Sigmoid colon (tissue), 7 donors: ENCODE measurements at places on chromosomes 7 and 10. TPM values are rescaled to one million over a fixed set of nuclear protein-coding genes. Genes with fewer than 3 reads are reported as not detected.

GRCh38 chr7:30429156-30429530 is 49.4 kb downstream of the NOD1 start:
- no peak for DNase-seq

GRCh38 chr7:138934367-138934766 is 46.8 kb downstream of the KIAA1549 start:
- no peak for DNase-seq

GRCh38 chr7:116708248-116708647 is 36.3 kb downstream of the MET start:
- no peak for DNase-seq

DNA sequence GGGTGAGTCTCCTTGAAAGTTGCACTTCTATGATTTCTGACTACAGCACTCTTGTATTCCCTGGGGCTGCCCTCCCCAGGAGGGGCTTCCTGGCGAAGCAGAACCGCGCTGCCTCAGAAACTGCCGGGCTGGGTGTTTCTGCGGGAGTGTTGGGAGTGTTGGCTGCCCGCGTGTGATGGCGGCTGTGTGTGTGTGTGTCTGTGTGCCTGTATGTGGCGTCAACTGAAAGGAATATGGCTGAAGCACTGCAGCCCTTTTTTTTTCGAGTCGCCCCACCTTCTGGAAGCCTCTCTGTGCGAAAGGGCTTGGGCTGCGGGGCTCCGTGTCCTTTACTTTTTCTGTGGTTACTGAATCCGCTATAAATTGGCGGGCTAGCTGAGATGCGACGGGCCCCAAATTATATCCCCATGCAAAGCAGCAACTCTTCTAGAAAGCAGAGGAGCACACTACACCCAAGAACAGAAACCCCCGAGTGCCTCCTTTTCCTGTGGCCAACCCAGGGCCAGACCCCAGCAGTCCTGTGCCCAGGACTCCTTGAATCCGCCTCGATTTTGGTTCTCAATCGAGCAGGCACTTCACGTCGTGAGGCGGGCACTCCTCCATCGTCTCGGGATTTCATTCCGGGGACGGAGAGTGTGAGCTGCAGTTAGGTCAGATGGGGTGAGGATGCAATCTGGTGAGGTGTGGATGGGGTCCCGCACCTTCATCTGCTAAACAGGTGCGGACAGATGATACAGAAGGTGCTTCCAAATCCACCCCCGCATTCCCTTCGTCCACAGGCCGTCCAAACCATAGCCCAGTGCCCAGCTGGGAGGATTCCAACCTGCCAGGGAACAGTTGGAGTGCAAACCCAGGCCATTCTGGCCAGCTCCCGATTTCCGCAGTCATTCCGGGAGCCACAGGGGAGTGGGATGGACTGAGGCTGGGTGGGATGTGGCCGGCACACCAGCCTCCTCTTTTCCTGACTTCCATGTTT is 22.5 kb upstream of the ZNF273 start:
- DNase-seq: peak; percentile 38

GRCh38 chr7:101598986-101599771 is 29.9 kb downstream of the MYL10 start:
- DNase-seq: no peak

- no peak for DNase-seq
Measured at GRCh38 chr7:34759477-34760125, 101.6 kb downstream of the NPSR1 start.

- DNase-seq: no peak
Measured at GRCh38 chr10:4698075-4698474, 127.9 kb upstream of the AKR1E2 start.

GRCh38 chr7:42017349-42017986 is 219.5 kb downstream of the GLI3 start:
- no peak for DNase-seq

GRCh38 chr7:55570939-55571338 is 1.4 kb downstream of the VOPP1 start:
- no peak for DNase-seq

GRCh38 chr10:80540618-80540980 is 2.9 kb downstream of the SH2D4B start:
- peak; percentile 30 for DNase-seq

- no peak for DNase-seq
Measured at GRCh38 chr7:50095634-50096033, 2.6 kb upstream of the ZPBP start.

DNA sequence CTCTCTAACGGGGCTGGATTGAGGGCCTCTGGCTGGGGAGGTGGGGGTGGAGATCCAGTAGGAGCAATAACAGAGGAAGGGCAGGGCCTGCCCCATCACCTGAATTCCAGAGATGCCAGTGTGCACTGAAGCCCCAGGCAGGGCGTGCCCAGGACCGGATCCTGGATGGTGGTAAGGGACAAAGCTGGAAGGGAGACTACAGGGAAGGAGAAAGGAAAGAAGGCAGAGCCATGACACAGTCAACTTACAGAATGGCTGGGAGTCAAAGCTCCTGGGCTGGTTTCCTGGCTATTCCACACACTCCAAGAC is 666 bp downstream of the TMEM139 start:
- no peak for DNase-seq

DNA sequence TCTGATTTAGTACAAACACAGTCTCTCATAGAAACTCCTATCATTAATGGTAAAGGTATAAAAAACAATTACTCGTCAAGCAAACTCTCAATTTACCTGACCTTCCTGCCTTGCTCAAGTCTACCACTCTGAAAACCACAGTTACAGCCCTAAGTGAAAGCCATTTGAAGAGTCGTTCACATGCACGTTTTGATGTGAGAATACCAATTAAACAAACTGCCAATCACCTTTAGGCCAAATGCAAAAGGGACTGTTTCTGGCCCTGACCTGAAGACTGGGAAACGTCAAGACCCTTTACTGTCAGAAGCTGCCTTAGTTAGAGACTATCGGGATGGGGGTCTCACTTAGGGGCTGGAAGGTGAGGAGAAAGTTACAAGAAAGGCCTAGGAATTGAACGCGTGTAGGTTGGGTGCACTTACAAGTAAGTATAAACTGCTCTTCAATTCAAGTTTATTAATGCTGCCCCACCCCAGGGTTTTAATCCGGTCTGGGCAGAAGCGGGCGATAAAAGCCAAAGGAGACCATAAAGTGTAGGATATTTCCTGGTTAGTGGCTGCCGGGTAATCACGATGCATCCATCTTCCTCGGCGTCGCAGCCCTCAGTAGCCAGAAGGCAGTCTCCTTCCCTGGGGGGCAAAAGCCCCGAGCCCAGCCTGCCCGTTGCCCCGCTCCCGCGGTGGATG is 935 bp downstream of the TM9SF3 start:
- no peak for DNase-seq

- DNase-seq: no peak
Measured at GRCh38 chr10:56472978-56473377, 111.9 kb upstream of the ZWINT start.

DNA sequence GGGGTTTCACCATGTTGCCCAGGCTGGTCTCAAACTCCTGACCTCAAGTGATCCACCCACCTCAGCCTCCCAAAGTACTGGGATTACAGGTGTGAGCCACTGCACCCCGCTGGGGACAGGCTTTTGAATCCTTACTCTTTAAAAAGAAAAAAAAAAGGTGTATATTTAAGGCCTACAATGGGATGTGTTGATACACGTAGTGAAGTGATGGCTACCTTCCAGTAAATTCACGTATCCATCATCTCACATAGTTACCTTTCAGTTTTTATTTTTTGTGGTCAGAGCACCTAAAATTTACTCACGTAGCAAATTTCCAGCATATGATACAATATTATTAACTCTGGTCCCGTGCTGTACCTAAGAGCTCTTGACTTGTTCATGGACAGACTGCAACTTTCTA is 119.5 kb upstream of the INSYN2A start:
- no peak for DNase-seq

DNA sequence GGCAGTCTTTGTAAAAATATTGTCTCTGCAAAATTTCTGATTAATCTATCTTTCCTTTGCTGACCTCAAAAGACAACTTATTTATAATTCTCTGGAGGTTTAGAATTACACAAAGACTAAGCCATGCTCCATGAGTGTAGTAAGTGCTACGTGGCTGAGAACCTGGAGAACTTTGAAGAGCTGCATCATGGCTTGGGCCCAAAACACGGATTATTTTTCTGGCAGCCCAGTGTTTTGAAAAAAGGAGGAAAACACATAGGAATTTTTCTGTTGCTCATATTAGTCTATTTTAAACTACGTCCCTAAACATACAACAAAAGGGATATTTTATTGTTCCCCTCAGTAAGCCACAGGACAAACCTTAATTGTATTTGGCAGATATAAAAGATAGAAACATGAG is 360.7 kb upstream of the MYO3A start:
- no peak for DNase-seq

DNA sequence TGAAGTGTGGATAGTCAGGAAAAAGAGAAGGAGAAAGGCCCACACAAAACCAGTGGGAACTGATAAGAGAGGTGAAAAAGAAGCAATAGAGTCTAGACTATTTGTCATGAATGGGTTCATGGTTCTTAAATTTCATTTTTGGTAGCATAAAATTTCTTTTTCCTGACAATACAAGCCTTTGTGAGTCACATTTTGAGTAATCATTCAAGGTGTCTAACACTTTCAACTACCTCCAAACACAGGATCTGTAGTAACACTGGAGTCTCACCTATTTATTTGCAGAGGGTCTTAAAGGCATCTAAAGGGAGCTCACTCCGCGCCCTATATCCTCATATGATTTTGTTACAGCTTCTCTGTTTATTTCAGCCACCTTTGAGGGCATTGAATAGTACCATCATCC is 96.0 kb downstream of the SAMD9 start:
- DNase-seq: no peak

GRCh38 chr7:157073335-157073734 is 62.9 kb upstream of the MNX1 start:
- no peak for DNase-seq

- DNase-seq: no peak
Measured at GRCh38 chr10:130607366-130607765, 471.2 kb downstream of the GLRX3 start.

GRCh38 chr7:80540836-80541235 is 29.0 kb upstream of the GNAT3 start:
- no peak for DNase-seq

DNA sequence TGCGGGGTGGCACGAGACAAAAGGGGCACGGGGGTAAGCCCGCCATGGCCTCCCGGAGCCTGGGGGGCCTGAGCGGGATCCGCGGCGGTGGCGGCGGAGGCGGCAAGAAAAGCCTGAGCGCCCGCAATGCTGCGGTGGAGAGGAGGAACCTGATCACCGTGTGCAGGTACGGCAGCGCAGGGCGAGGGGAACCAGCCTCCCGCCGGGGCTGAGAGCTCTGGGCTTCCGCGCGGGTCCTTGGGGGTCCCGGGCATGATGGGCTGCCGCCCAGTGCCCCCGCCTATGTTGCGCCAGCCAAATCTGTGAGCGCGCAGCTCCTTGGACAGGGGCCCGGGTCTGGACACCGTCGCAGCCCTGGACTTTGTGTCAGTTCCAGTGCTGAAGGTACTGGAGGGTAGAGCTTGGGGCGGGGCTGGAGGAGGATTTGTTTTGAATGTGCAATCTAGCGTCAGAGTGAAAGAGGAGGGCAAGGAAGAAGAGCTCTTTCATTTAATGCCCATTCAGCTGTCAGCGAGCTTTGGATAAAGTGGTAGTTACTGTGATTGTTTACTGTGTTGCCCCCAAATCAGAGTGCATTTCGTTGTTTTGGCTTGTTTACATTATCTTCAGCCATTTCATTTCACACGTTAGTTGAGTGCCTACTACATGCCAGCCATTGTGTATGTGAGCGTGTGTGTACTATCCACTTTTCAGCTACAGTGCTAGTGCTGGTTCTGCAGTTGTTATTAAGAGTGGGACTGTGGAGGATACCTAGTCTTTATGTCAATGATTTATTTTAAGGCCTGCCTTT is 777 bp downstream of the RUNDC3B start:
- peak; percentile 64 for DNase-seq

GRCh38 chr10:89615112-89615511 is 29.9 kb downstream of the PANK1 start:
- no peak for DNase-seq

- DNase-seq: peak; percentile 92
Measured at GRCh38 chr7:28069807-28070206, 110.8 kb downstream of the JAZF1 start.

GRCh38 chr10:77905781-77906180 is 20.8 kb downstream of the DLG5 start:
- no peak for DNase-seq

DNA sequence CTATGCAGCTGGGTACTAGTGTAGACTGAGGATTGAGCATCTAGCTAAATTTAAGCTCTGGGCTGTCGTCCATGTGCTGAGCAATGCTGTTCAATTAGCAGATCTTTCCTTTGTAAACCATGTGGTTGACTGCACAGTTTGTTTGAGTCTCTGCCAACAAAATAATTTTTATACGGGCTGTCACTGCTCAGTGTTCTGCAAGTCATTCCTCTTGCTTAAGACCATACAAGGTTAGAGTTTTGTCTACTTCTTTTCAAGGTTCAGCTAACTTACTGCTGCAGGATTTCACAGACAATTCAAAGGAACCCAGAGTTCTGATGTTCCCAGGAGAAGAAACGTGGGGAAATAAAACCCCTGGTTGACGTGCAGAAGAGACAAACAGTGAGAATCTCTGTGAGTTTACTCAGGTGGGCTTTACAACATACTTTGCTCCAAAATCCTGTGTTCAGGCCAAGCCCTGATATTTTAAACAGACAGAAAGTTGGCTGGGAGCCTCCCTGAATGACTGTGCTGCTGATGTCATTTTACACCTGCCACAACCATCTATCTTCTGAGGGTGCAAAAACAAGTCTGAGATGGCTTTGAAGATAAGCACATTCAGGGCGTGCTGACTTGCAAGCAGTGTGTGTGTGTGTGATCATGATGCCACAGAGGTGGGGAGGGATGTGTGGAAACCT is 177.1 kb upstream of the SVIL start:
- peak; percentile 93 for DNase-seq

- DNase-seq: peak; percentile 58
Measured at GRCh38 chr10:124378881-124379471, 39.7 kb downstream of the OAT start.

GRCh38 chr10:74165530-74165901 is 14.5 kb downstream of the ADK start:
- DNase-seq: no peak

- no peak for DNase-seq
Measured at GRCh38 chr7:27762062-27762461, 22.1 kb downstream of the TAX1BP1 start.

- DNase-seq: no peak
Measured at GRCh38 chr10:49323171-49323895, 24.4 kb downstream of the C10orf71 start.

GRCh38 chr7:120539321-120539720 is 266.3 kb downstream of the KCND2 start:
- DNase-seq: no peak

Gene CPEB3
- 6.6 TPM for total RNA-seq

Gene HOXA10
- total RNA-seq: 55.1 TPM

Gene GLCCI1
- 9.9 TPM for total RNA-seq

Gene HOXA7
- total RNA-seq: 4.7 TPM

Gene NEUROG3
- total RNA-seq: not detected

Gene MYO3A
- 0.33 TPM for total RNA-seq

Gene LOXL4
- 10.3 TPM for total RNA-seq

Gene APBB1IP
- total RNA-seq: 4.2 TPM

Gene SLC29A4
- 3.0 TPM for total RNA-seq

Gene INMT
- 13.0 TPM for total RNA-seq
